T-helper 22 cell (primary cell): ENCODE measurements at places on chromosomes 3 and 15.

DNA sequence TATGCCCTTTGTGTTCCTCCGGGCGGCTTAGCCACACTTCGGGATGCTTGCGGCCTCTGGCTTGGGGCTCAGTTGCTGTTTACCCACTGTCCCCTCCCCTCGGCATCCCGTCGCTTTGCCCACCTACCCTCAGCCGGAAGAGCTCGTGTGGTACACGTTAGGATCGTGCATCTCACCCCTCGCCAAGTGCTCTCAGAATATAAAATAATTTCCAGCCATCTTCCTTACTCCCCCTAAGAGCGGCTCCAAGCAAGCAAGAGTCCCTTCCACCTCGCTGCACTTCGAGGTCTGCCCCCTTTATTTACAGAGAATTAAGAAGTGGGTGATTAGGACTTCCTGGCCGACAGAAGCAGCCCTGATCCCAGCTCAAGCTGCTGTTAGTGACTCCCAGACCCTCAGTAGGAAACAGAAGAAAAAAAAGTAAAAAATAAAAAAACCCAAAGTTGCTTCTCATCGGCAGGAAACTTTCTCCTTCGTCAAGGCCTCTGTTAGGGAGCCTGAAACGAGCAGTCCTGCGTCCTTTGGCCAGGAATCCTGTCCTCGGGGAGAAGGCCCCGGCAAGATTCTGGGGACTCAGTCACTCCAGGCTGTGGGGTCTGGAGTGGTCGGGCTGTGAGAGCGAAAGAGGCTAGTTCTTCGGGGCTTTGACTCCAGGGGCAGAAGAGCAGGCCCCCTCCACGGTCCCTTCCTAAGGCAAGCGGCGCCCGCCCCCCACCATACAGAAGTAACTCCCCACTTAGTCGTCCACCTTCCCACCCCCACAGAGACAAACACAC lies 3.0 kb downstream of the MEIS2 start:
- no peak for DNase-seq

DNA sequence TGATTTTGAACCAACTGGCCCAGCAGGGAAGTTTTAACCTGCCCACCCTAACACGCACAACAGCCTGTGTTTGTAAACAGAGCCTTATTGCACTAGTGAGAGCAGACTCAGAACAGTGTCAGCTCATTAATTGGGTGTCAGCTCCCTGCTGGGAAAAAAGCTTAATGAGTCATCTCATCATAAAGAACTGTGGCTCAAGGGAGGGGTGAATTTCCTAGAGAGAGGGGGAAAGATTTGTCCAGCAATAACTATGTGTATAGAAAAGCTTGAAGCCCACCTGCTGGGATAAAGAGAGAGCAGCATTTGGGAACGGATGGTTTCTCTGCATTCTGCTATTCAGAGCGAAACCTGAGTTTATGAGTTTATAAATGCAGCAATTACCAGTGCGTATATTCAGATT lies 48.9 kb upstream of the GMNC start:
- DNase-seq = no peak

DNA sequence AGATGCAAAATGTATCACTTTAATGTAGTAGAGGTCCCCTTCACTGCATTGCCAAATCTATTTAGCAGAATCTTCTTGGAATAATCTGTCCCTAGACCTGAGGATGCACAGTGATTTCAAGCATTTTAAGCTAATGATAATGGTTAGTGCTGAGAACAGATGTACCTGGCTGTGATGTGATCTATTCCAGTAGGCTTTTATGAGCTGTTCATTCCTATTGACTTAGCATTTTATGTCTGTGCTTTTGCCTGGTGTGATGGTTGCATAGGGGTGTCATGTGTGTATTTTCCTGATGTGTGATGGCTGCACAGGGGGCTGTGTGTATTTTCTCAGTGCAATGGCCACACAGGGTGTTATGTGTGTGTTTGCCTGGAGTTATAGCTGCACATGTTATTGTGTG lies 272.9 kb downstream of the TIGIT start:
- DNase-seq = no peak

- no peak for DNase-seq
Measured at GRCh38 chr15:73906346-73907034, 19.8 kb upstream of the LOXL1 start.

- DNase-seq = no peak
Measured at GRCh38 chr15:68578175-68578979, 416 bp upstream of the CORO2B start.

DNA sequence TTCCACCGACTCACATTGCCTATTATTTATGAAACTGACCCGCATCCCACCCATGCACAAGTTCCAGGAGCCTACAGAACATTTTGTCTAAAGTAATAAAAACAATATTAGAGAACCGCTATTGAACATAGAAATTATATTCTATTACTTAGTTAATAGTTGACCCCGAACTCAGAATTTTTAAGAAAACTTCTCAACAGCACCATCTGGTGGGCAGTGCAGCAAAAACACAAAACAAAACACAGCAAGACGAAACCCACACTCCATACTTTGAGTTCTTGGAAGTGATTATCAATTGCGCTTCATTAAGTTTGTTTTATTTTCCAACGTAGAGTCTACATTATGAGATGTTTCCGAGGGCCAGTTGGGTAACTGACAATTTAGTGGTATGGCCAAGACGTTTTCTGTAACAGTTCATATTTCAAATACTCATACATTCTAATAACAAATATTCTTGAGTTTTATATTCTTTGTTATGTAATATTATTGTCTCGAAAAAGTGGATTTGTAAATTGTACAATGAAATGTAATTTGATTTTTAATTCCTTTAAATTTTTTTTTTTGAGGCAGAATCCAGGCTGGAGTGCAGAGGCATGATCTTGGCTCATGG lies 24.0 kb upstream of the C3orf70 start:
- DNase-seq = no peak

DNA sequence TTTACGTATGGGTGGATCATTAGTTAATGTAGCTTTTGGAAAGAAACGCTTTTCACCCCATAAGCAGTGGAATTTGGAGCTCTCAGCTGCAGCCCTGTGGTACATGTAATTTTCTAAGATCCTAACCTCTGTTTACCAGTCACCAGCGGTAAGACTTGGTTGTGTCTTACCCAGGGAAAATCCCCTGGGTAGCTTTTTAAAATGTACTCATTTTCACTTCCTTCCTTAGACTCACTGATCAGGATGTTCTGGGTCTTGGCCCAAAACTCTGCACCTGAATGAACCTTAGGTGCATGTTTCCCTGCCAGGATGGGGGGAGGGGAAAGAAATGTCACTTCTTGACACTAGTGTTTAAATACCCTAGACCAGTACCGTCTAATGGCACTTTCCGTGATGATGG lies 605.2 kb downstream of the MAGI1 start:
- DNase-seq = no peak

DNA sequence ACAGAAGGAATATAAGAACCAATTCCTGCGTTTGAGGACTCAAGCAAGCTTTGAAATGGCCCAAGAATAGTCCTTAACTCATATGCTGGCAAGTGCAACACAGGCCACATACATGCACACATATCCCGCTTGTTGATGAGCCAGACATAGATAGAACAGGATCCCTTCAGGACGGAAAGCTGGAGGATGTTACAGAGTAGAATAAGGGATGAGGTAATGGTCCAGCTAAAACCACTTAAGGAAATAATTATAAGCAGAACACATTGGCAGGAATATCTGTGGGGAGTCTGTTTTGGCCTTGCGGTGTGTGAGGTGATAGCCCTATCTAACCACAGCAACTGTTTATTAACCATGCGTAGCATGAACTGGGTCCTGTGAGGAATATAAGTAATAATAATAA lies 25.0 kb downstream of the SCG3 start:
- no peak for DNase-seq

- DNase-seq = no peak
Measured at GRCh38 chr3:3772920-3773319, 26.3 kb upstream of the LRRN1 start.

GRCh38 chr3:36729204-36730056 lies 34.9 kb downstream of the DCLK3 start:
- no peak for DNase-seq

GRCh38 chr3:87201727-87202126 lies 25.4 kb upstream of the CHMP2B start:
- no peak for DNase-seq

- DNase-seq = no peak
Measured at GRCh38 chr3:24086617-24087404, 141.7 kb downstream of the NR1D2 start.

- DNase-seq = peak; percentile 47
Measured at GRCh38 chr15:89057506-89058133, 30.6 kb upstream of the ABHD2 start.

GRCh38 chr3:53102601-53103147 lies 27.6 kb downstream of the RFT1 start:
- DNase-seq = no peak

GRCh38 chr15:66643033-66643432 lies 59.0 kb upstream of the SMAD6 start:
- DNase-seq = no peak

DNA sequence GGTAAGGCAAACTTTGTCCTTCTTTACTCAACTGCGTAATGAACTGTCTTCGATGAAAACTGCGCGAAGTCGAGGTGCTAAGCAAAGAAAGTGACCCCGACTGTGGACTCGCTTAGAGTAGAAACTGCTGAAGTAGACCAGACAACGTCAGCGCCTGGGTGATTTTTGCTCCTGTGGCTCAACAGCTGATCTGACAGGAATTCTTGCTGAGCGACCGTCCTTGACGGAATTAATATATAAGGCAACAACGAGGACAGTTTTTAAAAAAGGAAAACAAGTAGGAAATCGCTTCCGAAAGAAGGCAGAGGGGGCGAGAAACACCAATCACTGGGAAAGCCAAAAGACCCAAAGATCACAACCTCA lies 541 bp downstream of the RPS27L start:
- no peak for DNase-seq

DNA sequence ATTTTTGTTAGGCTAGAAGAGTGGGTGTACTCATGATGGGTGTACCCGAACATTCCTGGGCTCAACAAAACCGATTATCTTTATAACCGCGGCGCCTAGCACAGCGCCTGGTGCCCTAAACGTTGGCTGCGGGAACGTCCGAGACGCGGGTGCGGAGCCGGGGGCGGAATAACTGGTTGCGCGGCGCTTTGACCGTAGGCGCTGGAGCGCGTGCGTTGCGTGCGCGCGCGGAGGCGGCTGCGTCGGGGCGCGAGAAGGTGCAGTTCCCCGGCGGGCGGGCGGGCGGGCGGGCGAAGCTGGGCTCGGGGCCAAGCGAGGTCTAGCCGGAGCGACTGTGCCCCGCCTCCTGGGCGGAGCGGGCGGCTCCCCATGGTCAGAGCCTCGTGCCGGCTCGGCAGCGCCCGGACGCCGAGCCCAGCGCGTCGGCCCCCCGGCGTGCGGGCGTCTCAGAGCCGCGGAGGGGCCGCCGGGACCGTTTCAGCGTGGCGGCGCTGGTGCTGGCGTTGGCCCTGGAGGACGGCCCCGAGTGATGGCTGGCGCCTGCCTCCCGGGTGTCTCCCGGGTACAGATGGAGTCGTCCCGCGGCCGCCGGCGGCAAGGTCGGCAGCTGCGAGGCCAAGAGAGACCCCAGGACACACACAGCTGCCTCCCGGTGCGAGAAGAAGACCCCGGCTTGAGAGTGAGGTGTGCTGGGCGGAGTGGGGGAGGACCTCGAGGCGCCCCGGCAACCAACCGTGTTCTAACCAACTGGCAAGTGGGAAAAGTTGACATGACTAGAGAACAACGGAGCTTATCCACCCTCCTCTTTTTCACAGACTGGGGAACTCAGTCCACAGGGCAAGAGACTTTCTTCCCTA lies at the start of gene PLAAT1:
PLAAT1 (plus strand) TSS at position 373 of the 857 bp plus-strand sequence. CDS start 14,429 bp downstream, outside the sequence.
- DNase-seq = no peak

- no peak for DNase-seq
Measured at GRCh38 chr15:41465822-41466421, 27.8 kb upstream of the ITPKA start.

DNA sequence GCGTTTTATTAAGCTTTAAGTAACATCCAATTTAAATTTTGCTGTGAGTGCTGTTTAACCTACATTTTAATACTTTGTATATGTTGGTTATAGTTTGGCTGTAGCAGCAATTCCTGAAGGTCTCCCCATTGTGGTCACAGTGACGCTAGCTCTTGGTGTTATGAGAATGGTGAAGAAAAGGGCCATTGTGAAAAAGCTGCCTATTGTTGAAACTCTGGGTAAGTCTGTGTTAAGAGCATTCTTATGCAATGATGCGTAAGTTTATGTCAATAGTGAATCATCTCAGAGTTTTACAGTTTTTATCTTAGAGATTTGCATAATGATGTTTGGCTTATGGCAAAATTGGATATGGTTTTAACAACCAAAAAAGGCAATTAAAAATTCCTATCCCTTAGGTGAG lies 62.7 kb downstream of the ASTE1 start:
- DNase-seq = no peak

DNA sequence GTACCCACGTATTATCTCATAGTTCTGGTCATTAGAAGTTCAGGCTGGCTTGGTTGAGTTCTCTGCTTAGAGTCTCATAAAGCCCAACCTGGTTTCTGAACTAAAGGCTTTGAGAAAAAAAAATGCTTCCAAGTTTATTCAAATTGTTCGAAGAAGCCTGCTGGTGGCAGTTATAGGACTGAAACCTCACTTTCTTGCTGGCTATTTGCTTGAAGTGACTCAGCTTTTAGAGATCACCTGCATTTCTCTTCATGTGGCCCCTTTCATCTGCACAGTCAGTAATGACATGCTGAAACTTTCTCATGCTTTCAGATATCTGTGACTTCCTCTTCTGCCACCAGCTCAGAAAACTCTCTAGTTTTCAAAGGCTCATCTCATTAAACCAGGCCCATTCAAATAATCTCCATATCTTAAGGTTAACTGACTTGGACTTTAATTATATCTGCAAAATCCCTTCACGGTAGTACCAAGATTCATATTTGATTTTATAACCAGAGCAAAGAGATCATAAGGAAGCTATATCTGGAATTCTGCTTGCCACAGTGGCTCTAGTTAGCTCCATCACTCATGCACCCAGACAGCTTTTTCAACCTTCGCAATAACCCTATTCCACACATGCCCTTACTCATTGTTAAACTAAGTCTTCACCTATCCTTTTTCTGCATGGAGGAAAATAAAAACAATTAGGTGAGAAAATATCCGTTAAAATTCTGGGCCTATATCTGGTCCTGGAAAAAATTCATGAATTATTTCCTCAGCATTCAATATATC lies 433.8 kb upstream of the CBLB start:
- DNase-seq = no peak

DNA sequence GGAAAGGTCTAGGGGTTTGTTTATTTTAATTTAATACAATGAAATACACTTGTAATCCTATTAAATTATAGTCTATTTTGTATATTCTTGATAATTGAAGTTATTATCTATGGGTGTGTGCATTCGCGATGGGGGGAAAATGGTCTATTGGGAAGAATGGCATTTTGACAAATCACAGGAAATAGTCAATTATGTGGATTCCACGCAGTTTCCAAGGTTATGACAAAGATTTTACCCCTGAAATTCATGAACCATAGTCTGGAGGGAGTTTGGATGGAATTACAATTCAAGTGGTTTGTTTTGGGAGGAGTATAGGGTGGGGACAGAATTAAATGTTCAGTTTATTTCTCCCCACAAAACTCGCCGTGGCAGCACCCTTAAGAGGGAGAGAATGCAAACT lies 66.5 kb downstream of the RBMS3 start:
- DNase-seq = no peak

GRCh38 chr3:114376516-114377185 lies 82.8 kb downstream of the TIGIT start:
- no peak for DNase-seq
